ENCODE measurements at places on chromosomes 2 and 18.

DNA sequence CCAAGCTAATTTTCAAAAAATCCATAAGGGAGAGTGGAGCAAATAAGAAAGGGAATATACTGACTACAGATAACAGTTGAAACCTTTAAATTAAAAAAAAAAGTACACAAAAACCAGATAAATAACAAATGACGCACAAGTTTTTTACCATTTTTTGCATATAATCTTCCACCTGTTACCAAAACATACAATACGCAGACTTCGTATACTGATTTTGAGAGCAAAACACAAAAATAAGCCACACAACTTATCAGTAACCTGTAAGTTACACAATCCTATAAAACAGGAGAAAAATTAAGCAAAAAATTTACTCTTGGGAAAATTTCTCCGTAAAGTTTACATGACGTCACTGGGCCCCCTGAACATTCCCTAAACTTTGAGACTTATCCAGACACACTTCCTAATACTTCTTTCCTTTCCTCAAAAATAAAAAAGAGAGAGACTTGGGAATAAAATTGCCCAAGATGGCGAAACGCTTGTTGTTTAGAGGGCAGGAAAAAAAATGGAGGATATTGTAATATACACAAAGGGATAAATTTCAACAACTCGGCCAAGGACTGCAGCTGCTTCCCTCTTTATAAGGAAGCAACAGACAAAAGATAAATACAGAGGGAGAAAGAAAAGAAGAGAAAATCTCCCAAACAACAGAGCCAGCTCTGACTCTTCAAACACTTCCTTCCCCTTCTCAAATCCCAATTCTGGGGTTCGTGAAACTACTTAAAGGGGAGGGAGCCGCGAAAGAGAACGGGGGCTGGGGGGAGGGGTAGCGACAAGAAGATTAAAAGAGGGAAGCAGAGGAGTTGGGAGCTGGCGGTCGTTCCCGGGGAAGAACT, 1.6 kb downstream of the BAZ2B start:
- peak; percentile 65 for DNase-seq

DNA sequence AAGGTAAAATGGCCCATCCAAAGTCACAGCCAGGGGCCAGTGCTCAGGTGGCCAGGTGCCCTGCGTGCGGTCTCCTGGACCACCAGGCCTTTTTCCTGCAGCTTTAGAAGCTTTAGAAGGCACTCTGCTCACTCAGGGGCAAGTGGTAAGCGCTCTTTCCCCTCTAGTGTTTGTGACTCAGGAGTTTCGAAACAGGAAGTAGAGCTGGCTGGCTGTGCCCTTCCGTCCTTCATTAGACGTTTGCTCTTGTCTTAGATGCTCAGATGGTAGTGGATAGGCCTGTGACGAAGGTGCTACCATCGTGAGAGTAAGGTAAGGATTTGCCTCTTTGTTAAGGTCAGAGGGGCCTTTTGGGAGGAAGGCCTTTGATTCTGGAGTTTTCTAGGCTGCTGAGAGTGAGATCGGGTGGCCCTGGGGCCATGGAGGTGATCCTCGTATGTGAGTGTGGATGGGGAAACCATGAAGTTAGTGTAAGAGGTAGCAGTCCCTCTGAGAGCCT, at the start of gene CASP8:
TSS of gene CASP8 (plus strand) at position 235 of the 499 bp plus-strand sequence. CDS start 5,951 bp downstream, outside the sequence.
- peak; percentile 76 for DNase-seq

DNA sequence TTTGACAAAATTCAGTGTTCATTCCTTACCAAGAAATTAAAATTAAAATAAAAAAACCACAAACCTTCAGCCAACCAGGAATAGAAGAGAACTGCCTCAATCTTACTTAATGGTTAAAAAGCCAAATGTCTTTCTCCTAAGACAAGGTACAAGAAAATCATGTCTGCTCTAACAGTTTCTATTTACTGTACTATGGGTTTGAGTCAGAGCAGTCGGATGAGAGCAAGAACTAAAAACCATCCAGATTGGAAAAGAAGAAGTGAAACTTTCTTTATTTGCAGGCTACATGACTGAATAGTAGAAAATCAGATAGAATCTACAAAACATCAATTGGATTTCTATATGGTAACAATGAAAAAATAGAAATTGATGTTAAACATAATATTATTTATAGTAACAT, 555.5 kb upstream of the TNP1 start:
- DNase-seq: no peak

DNA sequence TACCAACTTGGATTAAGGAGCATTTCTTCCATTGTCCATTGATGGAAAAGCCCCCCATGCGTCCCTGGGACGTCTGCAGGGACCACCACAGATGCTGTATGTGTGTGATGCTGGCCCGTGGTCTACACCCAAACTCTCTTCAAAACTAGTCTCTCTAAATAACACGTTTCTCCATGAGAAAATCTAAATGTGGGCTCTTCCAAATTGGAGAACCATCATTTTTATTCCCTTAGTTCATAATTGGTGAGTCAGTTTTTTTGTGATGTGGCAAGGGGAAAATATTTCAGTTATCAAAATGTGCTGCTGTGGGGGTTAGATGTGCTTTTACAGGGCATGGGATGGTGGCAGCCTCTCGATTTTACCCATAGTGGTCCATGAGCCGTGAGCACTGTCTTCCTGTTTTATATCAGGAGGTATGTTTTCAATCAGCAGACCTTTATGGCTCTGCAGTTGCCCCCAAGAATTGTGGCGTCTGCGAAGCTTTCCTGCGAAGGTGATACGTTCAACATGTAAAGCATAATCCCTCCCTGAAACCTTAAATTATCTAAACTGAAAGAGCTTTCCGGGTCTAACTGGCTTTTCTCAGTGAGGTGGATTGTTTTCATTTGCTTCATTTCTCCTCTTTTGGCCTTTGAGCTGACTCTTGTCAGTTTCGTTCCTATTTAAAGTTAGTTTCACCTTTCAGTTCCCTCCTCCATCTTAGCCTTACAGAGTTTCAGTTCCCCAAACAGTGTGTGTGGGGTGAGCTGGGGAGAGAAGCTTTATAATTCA, 78.4 kb downstream of the SETBP1 start:
- no peak for DNase-seq

DNA sequence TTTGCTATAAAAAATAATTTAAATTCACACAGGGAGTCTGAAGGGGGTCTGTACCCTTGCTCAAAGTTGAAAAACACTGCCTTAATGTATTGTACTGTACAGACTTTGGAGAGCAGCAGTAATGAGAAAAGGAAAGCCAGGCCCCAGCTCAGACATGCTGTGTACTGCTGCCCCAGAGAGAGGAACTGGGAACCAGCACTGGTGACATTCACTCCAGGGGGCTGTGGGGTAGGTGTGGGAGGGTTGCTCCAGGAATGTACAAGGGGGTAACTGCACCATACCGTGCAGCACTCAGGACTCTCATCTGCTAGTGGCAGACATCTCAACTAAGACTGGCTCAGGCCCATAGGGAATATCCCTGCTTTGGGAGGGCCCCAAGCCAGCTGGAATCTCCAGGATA, 146.0 kb upstream of the RMP24 start:
- no peak for DNase-seq

DNA sequence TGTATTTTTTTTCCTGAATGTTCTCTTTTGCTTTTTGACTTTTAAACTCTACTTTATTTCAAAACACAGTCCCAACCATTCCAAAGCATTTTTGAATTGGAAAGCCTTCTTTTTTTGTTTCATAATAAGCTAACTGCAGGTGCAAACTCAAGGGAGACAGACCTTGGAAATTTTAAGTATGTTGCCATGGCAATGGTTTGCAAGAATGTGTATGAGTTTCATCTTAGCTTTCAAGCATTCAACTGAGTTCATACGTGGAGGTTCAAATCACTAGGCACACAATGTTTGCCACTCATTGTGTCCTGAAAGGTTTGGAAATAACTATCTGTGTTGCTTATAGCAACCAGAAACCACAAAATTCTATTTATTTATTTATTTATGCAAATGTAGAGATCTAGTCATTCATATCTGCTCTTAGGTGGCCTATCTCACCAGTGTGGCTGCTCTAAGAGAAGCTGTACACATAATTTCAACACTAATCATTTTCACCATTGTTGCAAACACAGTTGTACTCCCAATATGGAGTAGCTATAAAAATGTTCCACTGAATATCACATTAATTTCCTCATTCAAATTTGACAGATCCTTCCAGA, 805.7 kb upstream of the FSHR start:
- DNase-seq: no peak

DNA sequence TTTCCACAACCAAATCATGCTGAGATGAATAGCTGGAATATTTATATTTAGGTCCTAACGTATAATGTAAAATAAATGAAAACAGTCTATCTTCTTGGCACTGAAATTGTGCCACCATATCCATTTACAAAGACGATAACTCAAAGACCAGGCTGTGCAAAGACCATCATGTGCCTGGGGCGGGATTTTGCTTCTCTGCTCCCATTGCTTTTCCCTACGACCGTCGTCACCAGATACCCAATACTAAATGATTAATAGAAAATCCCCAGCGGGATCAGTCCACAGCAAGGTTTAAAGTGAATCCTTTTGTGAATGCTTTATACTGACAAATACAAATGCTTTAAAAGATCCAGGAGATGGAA, 194.3 kb upstream of the ARL4C start:
- DNase-seq: no peak

- DNase-seq: no peak
Observed at GRCh38 chr2:70608373-70608772, 54.7 kb upstream of the TGFA start.

DNA sequence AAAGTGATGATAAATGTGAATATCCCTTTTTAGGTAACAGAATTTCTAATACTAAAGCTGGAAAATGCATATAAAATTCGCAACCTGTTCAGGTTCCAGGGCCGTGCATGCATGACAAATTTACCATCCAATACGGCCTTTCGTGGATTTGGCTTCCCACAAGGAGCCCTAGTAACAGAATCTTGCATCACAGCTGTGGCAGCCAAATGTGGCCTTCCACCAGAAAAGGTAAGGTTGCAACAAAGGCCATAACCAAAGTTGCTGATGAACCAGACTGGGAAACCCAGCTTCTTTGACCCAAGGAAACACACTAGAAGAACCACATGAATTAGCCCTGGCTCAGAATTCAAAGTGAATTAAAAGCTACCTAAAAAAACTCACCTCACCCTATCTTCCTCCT, 49.6 kb upstream of the BZW1 start:
- no peak for DNase-seq

- no peak for DNase-seq
Observed at GRCh38 chr2:65528241-65528574, 95.8 kb upstream of the SPRED2 start.

DNA sequence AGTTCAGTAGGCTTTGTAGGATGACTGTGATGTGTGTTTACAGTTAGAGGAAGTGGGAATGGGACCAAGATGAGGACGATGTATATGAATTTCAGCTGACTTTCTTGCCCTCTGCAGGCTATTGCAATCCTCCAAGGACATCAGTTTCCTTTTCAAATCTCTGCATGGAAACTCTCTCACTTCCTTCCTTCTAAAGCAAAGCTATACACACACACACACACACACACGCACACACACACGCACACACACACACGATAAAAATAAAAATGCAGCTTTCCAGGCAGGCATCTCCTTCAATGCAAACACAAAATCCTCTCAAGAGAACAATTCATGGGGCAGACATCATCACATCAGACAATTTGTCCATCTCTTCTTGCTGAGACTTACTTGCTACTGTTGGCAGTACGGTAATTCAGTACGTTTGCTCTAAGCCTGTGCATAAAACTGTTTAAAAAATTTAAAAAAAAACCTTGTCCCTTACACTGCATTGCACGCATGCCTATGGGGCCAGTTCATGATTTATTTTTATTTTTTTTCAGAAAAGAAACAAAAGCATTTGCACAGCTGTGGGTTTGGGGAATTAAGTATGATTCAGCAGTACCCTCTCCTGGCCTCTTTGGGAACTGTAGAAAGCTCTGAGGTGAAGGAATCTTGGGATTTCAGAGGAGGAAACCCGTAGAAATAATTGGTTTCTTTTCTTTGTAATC, 27.1 kb upstream of the ICOS start:
- peak; percentile 79 for DNase-seq
